ENCODE measurements at places on chromosomes 3 and 15.

GRCh38 chr3:141330718-141331376, 37.5 kb upstream of the ZBTB38 start:
- no peak for DNase-seq

- peak; percentile 51 for DNase-seq
These were observed 644 bp upstream of the NGLY1 start for GRCh38 chr3:25783661-25784512.

- no peak for DNase-seq
These were observed 41.8 kb downstream of the GRK7 start for GRCh38 chr3:141804778-141805639.

DNA sequence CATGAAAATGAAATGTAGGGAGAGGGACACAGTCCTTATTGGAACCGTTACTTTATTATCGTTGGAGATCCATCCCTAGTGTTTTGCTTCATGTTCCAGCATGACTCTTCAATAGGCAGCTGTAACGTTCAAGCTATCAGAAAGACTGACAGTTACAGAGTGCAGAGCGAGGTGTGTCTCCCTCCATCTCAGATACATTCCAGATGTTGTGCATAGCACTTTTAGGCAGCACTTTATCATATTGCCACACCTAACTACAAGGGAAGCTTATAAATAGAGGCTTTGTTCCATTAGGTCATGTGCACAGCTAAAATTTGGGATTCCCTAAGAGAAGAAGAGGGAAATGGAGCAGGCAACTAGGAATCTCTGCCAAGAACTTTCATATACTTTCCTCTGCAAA, 1009.6 kb downstream of the ROBO2 start:
- DNase-seq: no peak

DNA sequence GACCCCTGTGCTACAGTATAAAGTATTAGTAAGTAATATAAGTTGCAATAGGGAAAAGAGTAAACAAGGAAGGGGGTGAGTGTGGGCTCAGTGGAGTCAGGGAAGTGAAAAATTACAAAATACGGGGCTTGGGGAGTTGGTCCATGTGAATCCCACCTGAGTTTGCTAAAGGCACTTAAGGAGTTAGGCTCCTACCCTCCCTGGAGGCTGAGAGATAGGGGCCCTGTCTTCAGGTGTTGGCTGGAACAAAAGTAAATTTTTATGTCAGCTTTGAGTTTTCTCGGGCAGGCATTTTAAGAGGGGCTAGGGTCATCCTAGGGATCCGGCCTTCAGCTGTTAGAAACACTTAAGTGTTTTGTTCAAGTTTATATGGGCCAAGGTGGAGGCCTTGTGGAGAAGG, 8.2 kb downstream of the TRPC1 start:
- no peak for DNase-seq

DNA sequence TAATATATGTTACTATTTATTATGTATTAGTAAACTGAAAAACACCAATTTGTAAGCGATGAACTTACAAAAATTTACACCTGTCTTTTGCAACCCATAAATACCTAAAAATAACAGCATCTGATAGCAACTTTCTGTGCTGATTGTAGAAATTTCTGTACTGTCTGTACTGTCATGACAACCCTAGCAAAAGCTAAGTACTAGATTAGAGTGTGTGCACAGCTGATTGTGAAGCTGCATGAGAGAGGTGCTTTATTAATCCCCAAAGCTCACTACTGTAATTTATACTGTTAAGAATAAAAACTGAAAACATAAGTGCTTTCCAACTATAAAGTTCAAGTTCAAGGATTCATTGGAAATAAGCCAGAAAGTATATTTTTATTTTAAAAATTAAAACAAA, 815 bp downstream of the BCL2A1 start:
- no peak for DNase-seq

DNA sequence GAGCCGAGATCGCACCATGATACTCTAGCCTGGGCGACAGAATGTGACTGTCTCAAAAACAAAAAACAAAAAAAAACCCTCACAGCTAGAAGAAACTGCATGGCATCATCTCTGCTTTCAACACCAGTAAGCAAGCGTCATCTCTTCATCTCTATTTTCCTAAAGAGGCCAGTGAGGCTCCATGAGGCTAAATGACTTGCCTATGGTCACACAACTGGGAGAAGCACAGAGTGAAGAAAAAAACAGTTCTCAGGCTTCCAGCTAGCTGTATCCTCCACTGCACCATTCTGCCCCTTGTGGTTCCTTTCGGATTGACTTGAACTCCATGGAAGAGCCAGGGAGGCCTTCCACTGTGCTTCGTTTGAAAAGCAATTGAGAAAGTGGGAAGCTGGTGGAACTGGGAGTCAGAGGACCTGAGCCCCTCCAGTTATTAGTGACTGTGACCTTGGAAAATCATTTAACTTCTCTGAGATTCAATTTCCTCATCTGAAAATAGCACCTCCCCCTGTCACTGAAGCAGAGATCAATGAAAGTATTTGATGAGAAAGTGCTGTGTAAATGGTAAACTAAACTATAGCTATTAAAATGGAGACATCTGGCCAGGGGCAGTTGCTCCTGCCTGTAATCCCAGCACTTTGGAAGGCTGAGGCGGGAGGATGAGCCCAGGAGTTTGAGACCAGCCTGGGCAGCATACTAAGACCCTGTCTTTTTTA, 32.1 kb upstream of the DENND4A start:
- DNase-seq: peak; percentile 34

DNA sequence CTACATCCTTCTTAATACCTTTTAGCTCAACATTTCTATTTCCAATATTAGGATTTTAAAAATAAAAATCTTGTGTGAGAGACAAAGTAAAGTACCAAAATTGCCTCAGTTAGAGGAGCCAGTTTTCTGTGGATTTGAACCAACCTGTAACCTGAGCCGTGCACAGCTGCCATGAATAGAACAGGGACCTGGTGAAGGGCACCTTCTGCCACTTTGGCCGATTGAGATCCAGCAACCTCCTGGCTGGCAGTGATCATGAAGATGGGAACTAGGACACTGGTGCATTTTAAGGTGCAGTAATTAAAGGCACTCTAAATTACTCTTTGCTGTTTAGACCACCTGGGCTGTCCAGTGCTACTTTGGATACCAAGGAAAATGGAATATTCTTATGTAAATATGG, 34.3 kb upstream of the TRAK1 start:
- DNase-seq: no peak

GRCh38 chr3:151299006-151299405, 17.6 kb downstream of the GPR87 start:
- DNase-seq: no peak

DNA sequence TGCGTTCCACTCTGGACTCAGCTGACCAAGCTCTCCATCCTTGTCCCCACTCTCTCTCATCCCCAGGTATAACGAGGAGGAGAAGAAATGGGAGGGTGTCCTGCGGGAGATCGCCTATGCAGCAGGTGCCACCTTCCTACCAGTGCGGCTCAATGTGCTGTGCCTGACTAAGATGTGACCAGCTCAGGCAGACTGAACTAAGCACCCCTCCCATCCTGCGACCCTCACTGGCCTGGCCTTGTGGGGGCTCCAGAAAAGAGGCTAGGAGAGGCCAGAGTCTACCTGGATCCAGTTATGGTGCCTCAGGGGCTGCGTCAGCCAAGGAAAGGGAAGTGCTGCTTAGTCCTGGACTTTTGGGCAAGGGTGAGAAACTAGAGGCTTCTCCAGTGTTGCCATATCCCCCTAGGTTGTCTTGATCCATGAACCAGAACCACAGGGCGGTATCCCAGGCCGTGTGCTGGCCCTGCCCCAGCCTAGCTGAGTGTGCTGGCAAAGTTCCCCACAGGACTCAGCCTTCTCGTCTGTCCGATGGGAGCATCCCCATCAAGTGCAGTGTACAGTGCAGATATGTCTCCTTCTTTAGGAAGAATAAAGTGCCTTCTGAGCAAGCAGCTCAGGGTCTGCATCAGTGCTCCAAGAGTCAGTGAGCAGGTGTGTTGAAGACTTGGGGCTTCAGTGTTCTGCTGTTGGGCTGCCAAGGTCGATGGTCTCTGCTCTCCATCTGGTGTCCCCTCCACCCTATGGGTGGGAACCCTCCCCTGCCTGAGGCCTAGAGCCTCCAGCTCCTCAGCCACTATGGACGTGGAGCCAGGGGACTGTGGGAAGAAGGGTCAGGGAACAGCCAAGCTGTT, 6.7 kb downstream of the KLHL40 start:
- no peak for DNase-seq

DNA sequence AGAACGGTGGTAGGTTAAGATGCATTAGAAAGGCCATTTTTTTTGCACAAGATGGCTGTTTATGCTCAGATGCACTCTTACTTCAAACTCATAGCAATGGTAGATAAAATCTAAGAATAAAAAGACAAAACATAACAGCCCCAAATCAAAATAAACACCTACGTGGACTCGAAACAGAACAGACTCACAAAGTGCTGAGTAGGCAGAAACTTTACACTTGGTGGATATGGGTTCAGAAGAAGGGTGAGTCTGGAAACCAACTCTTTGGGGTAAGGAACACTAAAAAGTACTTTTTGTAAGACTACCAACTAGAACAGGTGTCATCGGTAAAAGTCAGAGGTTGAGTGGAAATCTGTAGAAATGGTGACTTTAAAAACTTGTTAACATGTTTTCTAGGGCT, 468.2 kb downstream of the OTOL1 start:
- DNase-seq: no peak

DNA sequence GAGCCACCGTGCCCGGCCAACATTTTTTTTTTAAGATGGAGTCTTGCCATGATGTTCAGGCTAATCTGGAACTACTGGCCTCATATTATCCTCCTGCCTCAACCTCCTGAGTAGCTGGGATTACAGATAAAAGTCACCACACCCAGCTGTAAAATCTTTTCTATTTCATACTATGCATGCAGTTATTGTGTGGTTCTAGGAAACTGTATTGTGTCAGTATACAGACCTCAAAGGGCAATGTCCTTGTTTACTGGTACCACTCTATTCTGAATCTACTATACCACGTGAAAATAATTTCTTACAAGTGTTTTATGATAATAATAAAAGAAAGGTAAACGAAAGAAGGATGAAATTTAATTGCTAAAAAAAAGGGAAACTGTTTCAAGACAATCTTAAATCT, 123.5 kb upstream of the PTX3 start:
- no peak for DNase-seq

DNA sequence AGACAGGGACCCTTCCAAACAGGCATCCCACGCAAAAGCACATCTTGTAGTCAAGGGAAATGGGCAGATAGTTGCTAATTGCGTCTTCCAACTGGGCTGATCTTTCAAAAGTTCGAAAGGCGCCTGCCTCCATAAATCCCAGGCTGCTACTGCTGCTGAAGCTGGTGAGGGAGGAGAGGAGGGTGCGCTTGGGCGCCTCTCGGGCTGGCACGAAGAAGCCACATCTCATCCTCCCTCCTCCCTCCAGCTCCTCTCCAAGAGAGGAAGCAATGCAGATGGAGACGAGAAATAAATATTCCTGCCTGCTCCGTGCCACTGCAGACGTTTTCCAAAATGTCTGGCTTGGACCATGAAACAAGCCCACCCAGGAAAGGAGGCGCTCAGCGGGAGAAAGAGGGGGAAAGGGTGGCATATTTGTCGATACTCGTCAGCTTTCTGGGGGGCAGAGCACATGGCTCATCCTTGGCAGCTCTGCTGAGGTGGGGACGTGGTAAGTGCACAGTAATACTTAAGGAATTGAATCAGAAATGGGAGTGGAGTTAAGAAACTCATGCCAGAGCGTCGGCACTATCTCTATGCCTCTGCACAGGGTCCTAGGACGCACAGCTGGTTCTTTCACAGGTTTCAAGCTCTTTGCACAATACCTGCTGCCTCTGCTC, 88.9 kb upstream of the FEZF2 start:
- no peak for DNase-seq

- DNase-seq: no peak
These were observed 517.6 kb upstream of the ALCAM start for GRCh38 chr3:104849070-104849469.

DNA sequence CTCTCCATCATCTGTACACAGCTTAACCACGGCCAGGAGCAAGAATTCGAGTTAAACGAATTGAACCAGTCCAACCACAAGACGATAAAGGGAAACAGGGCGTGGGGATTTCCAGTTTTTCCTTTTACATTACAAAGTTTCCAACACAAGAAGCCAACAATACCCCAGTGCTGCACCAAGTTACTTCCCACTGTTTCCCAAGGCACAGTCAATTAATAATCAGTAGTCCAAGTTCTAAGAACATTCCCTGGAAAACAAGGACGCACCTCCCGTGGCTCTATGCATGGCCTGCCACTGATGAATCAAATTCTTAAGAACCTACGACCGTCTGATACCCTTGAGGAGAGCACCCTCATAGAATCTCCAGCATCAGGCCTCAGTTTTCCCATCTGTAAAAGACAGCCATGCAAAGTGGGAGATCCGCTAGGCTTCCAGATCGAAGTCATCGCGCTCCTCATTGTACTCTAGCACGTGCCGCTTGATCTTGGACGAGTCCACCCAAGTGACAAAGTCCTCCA, 774 bp downstream of the IMP3 start:
- DNase-seq: no peak

- peak; percentile 80 for DNase-seq
These were observed 61.4 kb downstream of the TUSC7 start for GRCh38 chr3:116770815-116771450.

DNA sequence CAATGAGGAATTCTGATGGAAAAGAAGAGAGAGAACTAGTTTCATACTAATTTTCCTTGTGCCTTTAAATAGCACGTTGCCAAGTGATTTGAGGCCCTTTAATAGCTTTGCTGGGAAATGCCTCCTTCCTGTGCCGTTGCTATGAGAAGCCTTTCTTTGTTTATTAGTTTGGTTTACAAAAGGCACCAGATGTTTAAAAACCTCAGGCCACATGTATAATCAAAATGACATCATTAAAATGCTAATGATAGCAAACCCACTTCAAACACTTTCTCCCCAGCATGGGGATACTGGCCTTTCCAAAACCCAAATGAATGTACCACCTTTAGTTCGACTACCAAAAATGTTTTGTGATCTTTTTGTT, 50.0 kb upstream of the TBC1D23 start:
- DNase-seq: no peak

GRCh38 chr15:78411061-78411460, 27.0 kb upstream of the IREB2 start:
- DNase-seq: no peak

- no peak for DNase-seq
These were observed 42.9 kb downstream of the MYO1E start for GRCh38 chr15:59329570-59330350.

GRCh38 chr3:12323237-12323636, 34.4 kb downstream of the PPARG start:
- no peak for DNase-seq

GRCh38 chr15:96106181-96106580, 224.3 kb upstream of the NR2F2 start:
- no peak for DNase-seq

- DNase-seq: no peak
These were observed 7.1 kb downstream of the GPD1L start for GRCh38 chr3:32113566-32113965.

GRCh38 chr15:69520067-69520466, 67.4 kb downstream of the RPLP1 start:
- DNase-seq: no peak

DNA sequence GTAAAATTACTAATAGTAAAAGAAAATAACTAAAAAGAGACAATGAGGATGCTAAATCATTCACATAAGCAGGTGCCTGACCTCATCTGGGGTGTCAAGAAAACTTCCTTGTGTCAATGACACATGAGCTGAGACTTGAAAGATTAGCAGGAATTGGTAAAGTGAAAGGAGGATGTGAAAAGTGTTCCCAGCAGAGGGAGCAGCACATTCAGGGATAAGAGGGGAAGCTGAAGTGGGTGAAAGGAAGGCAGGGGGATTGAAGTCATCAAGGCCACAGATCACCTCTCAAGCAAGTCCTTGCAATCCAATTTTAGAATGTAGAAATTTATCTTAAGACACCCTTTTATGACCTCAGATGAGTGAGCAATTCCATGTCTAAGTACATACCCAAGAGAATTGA, 60.2 kb upstream of the ACP3 start:
- peak; percentile 13 for DNase-seq
